ENCODE measurements at places on chromosomes 13 and 19.

DNA sequence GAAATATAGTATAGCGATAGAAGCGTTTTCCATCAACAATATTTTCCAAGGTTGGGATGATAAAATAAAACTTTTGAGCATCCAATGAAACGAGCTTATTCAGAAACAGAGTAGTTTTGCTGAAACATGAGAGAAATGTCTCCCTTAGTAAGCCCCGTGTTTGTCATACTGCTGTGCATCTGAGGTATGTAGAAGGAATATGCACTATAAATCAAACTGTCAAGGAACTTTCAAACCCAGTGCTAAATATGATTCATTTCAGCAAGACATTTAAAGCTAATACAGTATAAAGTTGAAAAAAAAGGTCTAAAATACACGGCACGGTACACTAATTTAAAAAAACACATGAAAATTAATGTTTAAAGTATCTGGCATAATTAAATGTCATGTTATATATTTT lies 546.2 kb downstream of the SLITRK5 start:
- no peak for DNase-seq

DNA sequence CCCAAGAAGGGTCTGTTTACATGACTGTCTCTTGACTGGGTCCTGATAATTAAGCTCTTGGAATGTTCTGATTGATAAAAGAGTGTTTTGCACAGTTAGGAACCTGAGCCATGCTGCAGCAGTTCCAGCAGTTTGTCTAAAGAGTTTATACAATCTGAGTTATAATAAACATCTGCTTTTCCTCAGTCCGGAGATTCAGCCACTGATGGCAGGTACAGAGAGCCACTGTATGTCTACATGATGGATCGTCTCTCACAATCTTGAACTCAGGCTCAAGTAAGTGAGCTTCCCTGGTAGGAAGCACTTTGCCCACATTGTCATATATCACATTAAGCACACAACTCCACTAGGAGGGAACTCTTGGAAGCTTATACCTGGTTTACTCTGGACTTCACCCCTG lies 84.3 kb downstream of the UGGT2 start:
- DNase-seq: no peak

DNA sequence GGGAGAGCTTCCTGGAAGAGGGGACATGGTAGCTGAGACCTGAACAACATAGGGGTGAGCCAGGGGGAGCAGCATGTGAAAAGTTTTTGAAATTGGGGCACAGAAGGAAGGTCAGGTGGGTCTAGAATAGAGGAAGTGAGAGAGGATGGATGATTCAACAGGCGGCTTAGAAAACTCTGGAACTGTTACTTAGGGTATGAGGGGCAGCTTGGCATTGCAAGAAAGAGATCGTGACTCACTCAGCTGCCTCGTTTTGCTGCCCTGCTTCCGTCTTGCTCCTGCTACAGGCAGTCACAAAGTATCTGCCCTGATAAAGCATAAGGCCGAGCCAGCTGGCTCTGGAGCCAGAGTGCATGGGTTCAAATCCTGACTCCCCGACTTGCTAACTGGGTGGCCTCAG lies 1.3 kb upstream of the CEACAM20 start:
- no peak for DNase-seq

DNA sequence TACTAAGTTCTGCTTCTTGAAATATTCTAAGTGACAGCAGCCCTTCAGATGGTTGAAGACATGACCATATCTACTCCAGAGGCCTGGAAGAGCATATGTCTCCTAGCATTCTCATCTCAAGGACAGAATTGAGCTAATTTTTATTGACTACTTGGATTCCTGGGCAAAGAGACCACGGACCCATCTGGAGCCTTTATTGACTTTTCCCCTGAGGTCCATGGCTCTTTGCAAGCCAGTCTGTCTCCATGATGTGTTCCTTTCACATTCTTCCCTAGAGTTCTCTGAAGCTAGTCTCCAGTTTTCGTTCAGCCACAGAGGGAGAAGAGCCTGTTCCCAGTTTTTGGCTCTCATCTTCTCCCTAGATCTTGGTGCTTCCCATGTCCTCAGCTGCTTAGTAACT lies 202.7 kb downstream of the PCCA start:
- no peak for DNase-seq

GRCh38 chr13:35887115-35887666 lies 244.0 kb downstream of the DCLK1 start:
- no peak for DNase-seq

DNA sequence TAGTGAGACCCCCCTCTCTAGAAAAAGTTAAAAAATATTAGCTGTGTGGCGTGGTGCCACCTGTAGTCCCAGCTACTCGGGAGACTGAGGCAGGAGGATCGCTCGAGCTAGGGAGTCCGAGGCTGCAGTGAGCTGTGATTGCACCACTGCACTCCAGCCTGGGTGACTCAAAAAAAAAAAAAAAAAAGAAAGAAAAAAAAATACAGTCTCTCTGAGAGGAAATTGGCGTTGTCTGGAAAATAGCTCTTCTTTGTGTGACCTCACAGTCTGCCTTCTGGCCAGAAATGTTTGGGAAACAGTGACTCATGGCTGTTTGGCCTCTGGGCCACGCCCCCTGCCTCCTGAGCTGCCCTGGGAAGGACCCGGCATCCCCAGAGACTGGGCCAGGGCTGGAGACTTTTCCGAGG lies 10.7 kb downstream of the MARCHF2 start:
- DNase-seq: no peak

Measured in stimulated activated naive CD4-positive, alpha-beta T cell (primary cell).